Fibroblast of skin of right quadriceps (primary cell): ENCODE measurements at places on chromosomes 2 and 18.

GRCh38 chr2:28496781-28497180, 921 bp downstream of the PLB1 start:
- DNase-seq: no peak

DNA sequence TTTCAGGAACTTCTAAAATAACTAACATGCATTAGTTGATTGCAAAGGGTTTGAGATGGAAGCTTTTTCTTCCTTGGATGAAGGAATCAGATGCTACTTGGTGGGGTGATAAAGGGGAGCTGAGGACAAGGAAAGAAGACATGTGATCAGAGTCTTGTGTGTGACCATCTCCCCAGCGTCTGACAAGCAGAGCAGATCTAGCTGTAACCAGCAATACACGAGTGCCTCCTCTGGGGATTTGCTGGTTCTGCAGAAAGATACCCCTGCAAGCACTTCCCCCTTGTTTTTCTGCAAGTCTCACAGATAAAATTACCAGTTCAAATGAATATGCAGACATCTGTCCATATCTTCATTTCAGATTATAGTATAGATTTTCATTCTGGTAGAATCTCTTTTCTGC, 2.7 kb downstream of the CDH7 start:
- DNase-seq: peak; percentile 31

- DNase-seq: no peak
These were observed 29.3 kb downstream of the COLEC11 start for GRCh38 chr2:3624059-3624794.

DNA sequence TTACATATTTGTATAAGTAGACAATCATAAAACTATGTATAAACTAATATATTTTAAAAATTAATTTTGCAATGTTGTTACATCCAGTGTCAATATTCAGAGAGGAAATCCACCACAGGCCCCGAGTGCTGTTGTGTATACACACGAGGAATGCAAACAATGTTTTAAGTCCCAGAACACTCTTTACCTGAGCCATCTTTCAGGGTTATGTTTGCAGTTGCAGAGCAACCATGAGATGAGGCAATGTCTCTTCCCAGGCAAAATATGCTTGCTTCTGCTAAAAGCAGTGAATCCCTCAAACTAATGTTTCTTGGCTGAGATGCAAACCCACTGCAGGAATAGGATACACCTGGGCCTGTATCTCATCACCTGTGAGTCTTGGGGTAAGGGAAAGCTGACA, 91.3 kb downstream of the ASXL2 start:
- DNase-seq: no peak

GRCh38 chr2:52454962-52455361, 1312.6 kb upstream of the CHAC2 start:
- DNase-seq: no peak

GRCh38 chr18:48841381-48842258, 109.1 kb downstream of the SMAD7 start:
- peak; percentile 37 for DNase-seq

- DNase-seq: peak; percentile 20
These were observed 329.5 kb downstream of the PAX3 start for GRCh38 chr2:221969087-221969829.

DNA sequence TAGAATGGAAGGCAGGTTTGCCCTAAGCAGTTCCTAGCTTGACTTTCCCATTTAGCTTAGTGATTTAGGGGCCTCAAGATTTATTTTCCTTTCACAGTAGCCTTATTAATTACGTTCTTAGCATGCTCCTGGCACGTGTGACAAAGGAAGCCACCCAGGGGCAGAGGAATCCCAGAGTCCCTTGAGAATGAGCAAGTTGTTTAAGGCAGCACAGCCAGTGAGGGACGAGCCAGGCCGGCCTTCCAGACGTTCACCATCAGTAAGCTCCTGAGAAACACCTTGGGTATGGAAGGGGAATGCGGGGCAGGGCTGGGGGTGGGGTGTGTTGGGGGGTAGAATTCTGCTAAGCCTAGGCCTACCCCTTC, 76.3 kb downstream of the SOWAHC start:
- no peak for DNase-seq

DNA sequence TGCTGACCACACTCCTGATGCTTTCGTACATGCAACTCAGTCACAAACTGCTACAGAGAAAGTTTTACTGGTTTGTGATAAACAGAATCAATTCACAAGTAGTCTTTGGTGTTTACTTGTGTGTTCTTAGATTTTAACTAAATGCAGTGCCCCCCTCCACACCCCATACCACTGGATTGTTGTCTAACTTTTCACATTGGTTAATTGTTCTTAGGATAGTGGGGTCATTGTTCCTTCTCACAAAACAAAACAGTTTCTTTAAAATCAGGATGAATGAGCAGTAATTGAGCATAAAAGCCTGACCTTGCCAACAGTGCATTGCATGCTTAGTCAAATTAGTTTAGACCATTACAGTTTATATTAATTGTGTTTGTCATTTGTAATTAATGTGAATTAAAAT, 14.1 kb upstream of the PNPT1 start:
- DNase-seq: no peak

DNA sequence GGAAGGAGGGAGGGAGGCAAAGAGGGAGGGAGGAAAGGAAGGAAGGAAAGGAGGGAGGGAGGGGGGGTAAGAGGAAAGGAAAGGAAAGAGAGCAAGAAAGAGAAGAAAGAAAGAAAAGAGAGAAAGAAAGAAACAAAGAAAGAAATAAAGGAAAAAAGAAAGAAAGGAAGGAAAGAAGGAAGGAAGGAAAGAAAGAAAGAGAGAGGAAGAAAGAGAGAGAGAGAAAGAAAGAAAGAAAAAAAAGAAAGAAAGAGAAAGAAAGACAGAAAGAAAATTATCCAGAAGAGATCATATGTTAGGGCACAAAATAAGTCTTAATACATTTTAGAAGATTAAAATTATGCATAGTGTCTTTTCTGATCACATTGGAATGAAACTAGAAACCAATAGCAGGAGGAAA, 24.3 kb upstream of the TFCP2L1 start:
- no peak for DNase-seq

GRCh38 chr18:47724186-47724975, 206.1 kb downstream of the SMAD2 start:
- no peak for DNase-seq

DNA sequence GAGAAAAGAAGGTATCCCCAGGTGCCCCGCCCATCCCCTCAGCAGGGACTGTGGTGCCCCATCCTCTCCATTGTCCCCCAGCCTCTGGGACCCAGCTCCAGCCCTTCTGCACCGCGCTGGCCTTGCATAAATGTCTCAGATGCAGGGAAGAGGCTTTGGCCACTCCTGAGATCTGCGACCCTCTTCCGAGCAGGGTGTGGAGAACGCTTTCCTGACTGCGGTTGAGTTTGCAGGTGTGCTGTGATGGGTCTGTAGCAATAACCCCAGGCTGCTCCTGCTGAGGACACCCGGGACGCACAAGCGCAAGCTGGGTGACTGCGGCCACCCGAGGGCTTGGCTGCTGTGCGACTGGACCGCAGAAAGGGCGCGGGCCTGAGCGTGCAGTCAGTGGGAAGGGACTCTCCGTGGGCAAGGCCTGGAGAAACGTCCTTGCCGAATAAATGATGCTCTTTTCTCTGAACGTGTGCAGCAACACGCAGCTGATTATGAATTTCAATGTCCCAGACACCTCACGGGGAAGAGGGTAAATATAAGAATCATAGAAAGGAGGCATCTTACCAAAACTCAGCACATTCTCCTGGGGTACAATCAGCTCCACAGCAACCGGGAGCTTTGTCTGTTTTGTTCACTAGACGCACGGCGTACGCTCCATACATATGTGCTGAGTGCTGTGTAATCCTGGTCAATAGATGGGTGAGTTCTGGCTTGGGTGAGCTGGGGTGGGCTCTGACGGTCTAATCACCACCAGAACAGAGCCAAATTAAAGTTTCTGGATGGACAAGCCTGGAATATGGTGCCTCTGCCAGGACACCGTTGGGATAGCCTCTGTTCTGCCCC, 67.5 kb upstream of the ZNF516 start:
- DNase-seq: no peak

GRCh38 chr2:218256612-218257350, 4.0 kb upstream of the GPBAR1 start:
- no peak for DNase-seq

DNA sequence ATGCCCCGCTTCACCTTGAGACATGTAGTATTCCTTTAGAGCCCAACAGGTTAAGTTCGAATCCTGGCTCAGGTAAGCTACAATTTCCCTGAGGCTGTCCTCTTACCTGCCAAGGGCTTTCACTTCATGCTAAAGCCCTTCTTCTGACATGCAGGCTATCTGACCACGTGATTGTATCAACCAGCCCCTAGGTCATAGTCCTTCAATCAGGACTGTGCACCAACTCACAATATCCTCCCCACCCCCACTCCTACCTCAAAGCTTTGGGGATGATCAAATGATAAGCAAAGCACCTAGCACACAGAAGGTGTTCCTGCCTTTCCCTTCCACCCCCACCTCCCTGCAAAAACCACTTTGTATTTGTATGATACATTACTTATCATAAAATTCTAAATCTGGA, 78.9 kb downstream of the AAK1 start:
- no peak for DNase-seq
